ENCODE measurements at places on chromosomes 5 and 9.

DNA sequence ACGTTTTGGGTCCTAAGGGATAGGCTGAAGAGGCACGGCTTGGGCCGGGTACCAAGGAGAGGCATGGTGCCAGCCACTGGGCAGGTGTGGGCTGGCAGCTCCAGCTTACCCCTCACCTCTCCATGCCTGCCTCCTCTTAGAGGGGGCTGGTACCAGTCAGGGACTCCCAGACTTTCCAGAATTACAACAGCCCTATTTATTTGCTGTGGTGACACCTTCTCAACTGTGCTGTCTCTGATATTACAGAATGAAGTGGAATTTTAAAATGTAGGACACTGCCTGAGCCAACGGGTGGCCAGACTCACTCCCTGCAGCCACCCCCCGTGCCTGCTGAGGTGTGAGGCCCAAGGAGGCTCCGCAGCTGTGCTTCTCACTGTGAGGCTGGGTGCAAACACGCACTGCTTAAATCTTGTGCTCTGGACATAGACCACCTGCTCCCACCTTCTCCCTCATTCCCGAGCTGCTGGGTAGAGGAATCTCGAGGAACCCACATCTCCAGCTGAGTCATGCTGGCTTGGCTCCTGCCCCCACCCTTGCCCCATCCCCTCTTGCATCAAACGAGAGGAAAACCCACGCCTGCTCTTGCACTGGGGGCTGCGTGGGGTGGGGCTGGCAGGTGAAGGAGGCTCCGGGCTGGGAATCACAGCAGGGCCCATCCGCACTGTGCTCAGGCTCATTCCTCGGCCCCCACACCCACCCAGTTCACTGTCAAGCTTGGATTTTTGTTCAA, 47.9 kb downstream of the PRRT1B start:
- no peak for DNase-seq

GRCh38 chr5:23332650-23333251, 174.7 kb upstream of the PRDM9 start:
- no peak for DNase-seq

DNA sequence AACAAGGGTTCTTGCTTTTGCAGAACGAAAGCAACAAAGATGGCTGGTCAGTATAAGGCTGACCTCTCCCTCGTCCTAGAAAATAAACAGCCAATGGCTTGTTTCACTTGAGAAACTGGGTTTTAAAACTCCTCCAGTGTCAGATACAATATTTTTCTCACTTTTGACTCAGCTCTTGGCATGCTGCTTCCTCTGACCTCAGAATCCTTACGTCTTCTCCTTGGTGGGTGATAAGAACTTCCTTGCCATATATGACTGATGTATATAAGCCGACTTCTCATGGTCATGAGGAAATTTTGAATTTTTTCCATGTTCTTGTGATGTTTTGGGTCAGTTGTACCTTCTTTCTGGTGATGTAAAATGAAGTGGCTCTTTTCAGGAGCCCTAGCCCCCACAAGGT, 3.8 kb downstream of the ZNF618 start:
- no peak for DNase-seq

DNA sequence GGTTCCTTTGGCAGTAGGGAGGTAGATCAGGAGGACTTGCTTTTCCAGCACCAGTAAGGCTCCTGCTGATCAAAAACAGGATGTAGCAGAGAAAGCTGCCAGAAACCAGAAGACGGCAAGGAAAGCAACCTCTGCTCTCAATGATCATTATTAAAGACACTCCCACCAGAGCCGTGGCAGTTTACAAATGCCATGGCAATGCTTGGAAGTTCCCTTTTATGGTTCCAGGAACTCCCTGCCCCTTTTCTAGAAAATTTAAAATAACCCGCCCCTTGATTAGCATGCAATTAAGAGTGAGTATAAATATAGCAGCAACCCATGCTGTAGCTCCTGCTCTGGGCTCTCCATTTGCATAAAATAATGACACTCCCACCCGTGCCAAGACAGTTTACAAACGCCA, 16.1 kb downstream of the EQTN start:
- no peak for DNase-seq

DNA sequence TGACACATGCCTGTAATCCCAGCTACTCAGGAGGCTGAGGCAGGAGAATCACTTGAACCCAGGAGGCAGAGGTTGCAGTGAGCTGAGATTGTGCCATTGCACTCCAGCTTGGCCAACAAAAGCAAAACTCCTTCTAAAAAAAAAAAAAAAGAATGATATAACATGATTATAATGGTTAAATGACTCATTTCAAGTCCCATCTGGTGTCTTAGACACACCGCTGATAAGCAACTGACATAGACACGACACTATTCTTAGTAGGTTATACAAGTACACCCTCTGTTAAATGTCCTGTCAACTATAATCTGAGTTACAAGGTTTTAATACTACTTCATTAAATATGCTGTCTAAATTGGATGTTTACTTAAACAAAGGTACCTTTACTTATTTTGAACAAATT, 405.3 kb upstream of the CLINT1 start:
- no peak for DNase-seq

- DNase-seq = no peak
Measured at GRCh38 chr5:81842795-81843398, 92.0 kb upstream of the SSBP2 start.

DNA sequence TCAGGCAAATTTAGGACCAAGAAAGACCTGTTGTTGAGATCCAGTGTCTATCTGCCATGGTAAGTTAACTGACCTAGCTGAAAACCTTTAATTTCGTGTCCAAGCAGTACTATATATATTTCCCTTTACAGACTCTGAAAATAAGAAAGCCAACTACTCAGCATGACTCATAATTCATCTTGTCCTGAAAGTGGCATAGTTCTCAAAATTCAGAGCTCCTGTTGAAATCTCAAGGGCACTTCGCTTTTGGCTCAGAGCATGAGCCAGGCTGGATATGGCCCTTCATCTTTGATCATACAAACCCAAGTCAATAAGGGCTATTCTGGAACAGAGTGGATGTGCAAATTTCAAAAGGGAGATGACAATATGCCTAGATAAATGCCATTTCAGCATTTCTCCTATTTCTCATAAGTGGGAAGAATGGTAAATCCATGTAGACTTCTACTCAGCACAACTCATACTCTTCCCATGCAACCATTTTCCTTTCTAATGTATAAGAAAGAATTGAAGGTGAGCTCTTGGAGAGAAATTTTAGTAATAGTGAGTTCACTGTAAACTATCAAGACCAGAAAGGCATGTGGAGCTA, 567.9 kb upstream of the DAB2 start:
- DNase-seq = no peak

- DNase-seq = no peak
Measured at GRCh38 chr5:175842506-175842905, 28.9 kb upstream of the CPLX2 start.

GRCh38 chr5:132780577-132780976, 3.5 kb upstream of the SEPTIN8 start:
- no peak for DNase-seq

DNA sequence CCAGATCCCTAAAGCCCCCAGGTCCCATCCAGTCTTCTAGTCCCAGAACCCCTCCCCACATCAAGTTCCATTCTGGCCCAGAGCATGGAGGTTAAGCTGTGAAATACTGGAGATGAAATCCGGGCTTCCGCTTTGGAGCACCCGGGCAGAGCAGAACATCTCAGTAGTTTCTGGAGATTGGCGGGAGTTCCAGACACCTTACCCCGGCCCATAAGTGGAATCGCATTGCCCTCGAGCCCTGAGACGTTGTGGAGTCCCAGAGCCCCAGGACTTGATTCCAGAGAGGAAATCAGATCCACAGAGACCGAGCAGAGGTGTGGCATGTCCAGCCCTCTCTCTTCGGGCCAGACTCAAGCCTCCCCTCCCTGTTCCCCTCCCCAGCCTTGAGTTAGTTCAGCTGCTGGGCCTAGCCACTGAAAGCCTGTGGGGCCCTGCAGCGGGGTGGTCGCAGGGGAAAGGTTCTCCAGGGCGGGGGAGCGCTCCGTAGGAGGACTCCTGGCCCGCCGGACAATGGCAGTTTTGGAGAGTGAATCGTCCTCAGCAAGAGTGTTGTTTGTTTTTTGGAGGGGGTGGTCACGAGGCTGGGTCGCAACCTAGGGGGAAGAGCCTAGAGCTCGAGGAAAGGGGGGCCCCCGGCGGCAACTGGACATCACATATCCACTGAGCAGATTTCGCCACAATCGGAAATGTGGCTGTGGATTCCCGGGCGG, 1.0 kb upstream of the PAX5 start:
- no peak for DNase-seq

DNA sequence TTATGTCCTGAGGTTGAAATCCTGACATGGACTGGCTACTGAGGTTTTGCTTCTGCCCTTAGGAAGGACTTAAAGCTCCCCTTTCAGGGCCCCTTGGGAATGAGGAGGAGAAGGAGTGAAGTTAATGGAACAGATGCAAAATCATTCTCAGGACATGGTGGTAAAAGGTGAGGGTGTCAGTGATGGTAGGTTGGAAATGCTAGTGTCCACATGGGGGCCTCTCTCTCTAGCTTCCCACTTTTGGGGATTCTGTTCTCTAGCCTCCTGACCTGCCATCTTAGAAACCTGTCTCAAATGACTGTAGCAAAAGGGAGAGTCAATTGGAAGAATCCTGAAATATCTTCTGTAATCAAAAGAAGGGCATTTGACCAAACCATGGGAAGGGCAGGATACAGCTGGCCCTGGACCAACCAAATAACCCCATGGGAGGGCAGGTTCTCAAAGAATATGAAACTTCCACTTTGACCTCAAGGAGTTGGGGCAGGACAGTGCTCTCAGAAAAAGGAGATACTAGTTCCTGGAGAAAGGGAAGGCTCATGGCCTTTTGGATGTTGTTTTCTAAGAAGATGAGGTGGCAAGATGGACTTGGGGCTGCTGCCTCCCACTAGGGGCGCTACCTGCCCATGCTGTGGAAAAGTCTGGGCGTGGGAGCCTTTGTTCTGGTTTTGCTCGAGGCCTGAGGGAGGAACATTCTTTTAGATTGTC, 21.2 kb upstream of the MLANA start:
- no peak for DNase-seq

DNA sequence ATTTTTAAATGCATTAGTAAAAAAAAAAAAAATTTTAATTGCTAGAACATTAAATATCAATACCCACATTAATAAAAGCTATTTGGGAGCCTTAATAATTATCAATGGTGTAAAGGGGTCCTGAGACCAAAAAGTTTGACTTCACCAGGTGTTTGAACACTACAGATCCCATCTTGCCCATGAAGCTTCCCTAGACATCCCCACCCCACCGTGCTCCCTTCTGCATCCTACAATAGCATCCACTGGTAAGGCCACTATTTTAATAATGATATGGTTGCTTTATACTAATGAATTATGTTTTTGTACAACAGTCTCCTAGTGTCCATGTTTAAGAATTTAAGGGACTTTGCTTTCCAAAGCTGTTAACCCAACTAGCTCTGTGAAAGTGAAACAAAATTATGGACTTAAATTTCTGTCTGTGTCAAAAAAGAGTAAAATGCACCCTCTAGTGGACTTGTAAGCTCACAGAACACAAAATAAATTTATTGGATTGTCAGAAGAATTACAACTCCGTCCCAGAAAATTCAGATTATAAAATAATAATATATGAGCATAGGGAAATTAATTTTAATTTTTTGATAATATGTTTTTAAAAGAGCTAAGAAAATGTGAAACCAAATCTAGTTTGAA, 76.0 kb downstream of the ARL15 start:
- DNase-seq = no peak

DNA sequence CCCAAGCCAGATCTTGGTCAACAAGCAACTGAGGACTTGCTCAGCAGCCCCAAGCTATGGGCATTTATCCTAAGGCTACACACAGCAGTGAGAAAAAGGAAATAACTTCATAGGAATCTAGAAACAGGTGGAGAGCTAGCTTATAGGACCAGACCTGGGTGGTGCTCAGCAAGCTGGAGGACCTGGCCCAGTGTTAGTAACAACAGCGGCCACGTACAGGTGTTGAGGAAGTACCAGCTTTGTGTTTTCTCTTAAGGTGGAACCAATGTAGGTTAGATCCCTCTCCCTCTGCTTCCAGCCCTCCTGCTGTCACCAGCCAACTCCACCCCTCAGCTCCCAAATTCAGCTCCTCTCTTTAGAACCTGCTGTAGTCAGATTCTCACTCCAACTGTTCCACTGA, 43.4 kb downstream of the IRF1 start:
- no peak for DNase-seq

DNA sequence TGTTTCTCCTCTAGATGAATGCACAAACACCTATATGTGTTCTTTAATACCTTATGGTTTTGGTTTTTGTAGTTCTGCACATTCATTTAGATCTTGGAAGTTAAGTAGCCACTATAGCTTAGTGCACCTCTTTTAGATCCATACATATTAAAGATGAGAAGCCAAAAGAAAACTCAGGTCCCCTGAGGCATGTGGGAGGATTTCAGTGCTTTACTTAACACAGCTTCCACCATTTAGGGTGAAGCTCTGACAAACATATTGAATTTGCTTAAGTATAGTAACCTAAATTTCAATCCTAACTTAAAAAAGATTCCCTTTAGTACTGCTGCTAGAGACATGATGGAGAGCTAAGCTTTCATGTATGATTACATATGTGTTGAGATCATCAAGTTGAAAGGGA, 25.6 kb upstream of the RICTOR start:
- DNase-seq = no peak

DNA sequence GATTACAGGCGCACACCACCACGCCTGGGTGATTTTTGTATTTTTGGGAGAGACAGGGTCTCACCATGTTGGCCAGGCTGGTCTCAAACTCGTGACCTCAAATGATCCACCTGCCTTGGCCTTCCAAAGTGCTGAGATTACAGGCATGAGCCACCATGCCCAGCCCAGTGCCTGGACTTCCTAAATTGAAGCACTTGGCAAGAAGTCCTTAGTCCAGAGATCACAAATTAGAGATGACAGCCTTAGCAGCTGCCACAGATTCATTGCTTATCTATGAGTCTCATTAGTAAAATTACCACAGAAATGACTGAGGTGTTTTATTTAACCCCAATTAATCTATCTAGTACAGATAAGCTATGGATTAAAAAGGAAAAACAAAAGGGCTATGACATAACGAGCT, 19.2 kb downstream of the EFCAB9 start:
- DNase-seq = no peak

GRCh38 chr5:127097278-127097677, 24.0 kb upstream of the C5orf63 start:
- DNase-seq = no peak

DNA sequence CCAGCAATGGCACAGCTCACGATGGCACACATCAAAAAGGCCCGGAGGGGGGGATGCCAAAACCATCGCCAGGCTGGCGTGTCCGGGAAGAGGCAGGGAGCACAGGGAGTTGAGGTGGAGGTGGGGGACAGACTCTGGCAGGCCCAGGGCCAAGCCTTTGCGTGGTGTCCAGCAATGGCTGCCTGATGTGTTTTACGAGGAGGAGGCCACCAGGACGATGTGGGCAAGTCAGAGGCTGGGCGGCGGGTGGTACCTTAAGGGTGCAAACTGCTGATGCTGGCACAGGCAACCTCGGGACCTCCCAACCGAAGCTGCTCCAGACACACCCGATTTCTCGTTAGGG, 4.7 kb downstream of the VAV2 start:
- DNase-seq = no peak

All from activated CD4-positive, CD25-positive, alpha-beta regulatory T cell (primary cell).